ENCODE measurements at places on chromosomes 4 and X.

- DNase-seq: no peak
These were observed 27.4 kb upstream of the CAMK2D start for GRCh38 chr4:113788888-113789287.

GRCh38 chr4:106165351-106166010 is 150.5 kb downstream of the TBCK start:
- no peak for DNase-seq

GRCh38 chr4:36256398-36256891 is 12.1 kb upstream of the ARAP2 start:
- DNase-seq: no peak

GRCh38 chr4:57055886-57056285 is 54.3 kb downstream of the IGFBP7 start:
- DNase-seq: no peak
